ENCODE measurements at places on chromosomes 16 and 17. TPM values are rescaled to one million over a fixed set of nuclear protein-coding genes. Genes with fewer than 3 reads are reported as not detected.

The TPSD1 gene
- not detected for total RNA-seq

The ZNF276 gene
- 34.2 TPM for total RNA-seq

The ECI1 gene
- 36.5 TPM for total RNA-seq

GRCh38 chr17:63644846-63645245 is 22.6 kb downstream of the MAP3K3 start:
- DNase-seq: no peak

DNA sequence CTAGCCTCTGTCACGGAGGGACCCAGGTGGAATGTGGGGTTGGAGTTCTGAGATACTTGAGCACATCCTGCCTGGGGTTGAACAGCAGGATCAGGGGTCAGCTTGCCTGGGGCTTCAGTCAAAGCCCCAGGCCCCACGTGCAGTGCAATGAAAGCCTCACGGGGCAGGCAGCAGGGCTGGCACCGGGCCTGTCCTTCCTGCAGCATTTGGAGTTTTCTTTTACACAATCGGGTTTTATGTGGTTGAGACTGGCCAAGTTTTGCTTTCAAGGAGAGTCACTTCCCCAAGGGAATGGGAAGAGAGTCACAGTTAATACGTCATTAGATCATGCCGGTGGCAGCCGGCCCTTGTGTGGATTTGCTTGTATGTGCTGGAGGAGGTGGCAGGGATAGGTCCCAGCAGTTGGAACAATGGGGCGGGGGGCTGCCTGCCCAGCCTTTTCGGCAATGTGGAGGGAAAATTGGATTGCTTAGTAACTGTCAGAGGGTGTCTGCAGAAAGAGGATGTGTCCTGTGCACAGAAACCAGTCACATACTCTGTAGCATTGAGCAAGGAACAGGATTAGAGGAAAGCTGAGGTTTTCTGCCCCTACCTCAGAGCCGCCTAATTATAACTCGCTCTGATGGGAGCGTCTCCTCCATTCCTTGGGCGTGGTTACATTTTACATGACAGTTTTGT is 4.5 kb downstream of the RMI2 start:
- no peak for DNase-seq

DNA sequence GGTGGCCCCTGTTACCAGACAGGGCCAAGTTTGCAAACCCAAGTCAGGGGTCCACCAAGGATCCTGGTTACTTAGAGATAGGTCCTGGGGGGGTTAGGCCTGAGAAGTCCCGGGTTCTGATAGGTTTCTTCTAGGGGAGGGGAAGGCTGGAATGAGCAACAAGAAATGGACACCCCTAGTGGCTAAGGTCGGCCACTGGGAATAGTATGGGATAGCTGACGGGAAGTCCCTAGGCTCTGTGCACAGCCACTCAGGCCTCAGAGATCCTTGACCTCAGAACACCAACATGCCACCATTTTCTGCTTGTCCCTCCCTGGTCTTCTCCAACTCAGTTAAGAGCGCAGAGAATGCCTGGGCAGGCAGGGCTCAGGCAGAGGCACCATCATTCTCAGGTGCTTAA is 13.4 kb downstream of the TK2 start:
- DNase-seq: no peak

GRCh38 chr17:332558-333322 is 19.9 kb downstream of the RPH3AL start:
- DNase-seq: no peak

GRCh38 chr16:84740596-84741116 is 40.9 kb downstream of the USP10 start:
- DNase-seq: no peak

- no peak for DNase-seq
Measured at GRCh38 chr16:89040391-89040790, 53.3 kb upstream of the ACSF3 start.

DNA sequence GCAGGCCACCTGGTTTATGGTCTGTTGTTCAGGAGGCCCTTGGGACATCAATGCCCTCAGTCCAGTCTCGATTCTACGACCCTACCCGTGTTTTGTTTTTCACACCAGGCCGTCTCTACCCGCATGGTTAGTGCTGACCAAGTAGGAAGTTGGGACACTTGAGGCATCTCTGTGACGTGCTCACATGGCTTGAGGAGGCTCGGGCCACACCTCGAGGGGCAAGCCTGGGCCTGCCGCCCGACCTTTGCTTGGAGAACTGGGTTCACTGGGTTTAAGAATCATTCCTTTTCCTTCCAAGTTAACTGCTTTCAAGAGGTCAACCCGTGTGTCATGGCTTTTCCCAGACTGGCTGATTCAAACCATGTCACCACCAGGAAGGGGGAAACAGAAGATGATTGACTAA is 86.8 kb downstream of the CMIP start:
- no peak for DNase-seq

DNA sequence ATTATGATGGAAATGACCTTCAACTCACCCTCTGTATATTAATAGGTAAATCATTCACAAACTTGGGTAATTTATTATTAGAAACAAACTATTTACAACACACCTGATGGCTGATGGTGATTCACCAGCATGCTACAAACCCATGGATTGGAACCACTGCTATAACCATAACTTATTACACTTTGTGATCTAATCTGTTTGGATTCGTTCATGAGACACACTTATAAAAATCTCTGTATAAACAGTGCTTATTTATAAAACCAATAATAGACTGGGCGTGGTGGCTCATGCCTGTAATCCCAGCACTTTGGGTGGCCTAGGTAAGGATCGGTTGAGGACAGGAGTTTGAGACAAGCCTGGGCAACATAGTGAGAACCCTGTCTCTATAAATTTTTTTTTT is 16.0 kb downstream of the SMIM36 start:
- no peak for DNase-seq

DNA sequence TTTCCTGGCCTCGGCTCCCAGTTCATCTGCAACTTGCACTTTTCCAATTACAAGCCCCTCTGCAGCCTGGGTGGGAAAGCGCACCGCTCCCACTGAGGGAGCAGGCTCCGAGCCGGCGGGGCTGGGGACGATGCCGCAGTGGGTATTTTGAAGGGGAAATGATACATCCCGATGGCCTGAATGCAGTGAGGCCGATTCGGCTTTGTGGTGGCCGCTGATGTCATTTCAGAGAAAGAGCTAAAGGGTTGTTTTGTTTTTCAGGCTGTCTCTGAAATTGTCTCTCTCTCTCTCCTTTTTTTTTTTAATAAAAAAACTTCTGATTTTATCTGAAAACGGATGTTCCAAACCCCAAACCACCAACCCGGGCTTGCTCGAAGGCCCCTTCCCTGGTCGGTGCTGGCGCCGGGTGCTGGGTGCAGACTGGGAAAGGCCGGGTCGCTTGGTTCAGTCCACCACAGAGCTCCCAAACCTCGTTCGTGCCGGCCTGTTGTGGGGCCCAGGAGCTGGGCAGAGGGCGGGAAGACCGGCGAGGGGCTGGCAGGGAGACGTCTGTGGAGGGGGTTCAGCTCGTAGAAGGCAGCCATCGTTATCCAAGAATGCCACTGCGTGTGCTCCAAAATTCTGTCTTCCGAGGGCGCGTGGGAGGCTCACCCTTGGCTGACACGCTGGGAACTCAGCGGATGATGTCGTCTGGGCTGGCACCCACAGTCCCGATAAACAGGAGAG is 102.8 kb downstream of the FOXL1 start:
- no peak for DNase-seq

DNA sequence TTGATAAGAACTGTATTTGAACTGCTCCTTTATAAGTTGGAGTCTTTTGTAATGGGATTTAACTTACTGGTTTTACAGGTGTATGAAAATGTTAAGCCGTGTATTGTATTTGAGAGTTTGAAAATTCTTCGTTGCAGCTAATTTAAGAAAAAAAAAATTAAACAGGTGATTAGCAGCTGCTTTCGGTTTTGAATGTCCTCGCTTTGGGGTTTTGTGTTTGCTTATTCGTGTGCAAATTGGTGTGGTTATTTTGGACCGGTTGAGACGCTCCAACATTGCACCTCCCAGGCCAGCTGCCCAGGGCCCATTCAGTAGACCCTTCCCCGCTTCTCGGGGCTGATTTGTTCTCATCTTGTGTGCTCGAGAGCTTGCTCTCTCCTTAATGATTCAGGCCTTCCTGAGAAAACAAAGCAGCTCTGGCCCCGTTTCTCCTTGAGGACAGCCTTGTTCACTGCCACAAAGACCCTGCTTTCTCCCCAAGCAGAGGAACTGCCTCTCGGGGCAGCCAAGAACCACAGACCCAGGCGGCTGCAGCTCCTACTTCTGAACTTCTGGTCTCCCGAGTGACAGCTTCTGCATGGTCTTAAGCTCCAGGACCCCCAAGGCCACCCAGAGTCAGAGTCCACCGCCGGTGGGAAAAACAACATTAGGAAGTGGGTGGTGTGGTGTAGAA is 100.5 kb downstream of the MSI2 start:
- no peak for DNase-seq

DNA sequence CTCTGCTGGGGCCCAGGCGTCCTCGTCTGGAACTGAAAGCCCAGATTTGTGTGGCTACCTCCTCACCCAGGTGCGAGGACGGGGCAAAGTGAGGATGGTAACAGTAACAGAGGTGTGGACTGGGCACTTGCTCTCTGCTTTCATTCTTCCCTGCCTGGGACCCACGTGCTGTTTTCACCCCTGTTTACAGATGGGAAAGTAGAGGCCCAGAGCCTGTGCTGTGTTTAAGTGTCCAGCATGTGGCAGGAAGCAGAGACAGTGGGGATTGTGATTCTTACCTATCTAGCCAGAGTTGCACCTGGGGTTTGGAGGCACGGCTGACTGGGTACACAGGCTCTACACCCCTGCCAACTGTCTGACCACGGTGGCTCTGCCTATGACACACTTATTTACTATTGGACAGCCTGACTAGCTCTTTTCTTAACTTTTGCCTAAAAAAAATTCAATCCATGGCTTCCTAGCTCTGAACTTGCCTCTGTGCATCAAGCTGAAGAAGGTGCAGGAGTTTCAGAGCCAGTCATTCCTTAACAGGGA is 155.4 kb downstream of the CLEC16A start:
- DNase-seq: no peak

GRCh38 chr16:6682142-6682811 is 650.4 kb upstream of the RBFOX1 start:
- no peak for DNase-seq

DNA sequence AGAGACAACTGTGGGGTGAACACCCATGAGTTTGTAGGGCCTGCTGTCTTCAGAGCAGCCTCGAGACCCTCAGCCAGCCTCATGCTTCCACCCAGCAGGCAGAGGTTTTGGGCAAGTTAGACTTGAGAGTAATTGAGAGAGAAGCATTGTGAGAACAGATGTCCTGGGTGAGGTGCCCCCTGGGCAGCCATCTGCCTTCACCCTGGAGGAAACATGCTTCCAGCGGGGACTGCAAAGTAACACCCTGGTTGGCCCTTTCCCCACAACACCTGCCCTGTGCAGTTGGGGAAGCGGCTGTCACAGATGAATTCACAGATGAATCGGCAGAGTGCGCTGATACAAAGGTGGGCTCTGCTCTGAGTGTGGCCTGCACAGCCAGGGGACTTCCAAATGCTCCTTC is 23.4 kb downstream of the ATPAF2 start:
- DNase-seq: no peak

GRCh38 chr16:67150833-67151396 is at the start of gene B3GNT9:
B3GNT9 (minus strand) TSS chr16:67150998; CDS start chr16:67150485, 513 bp downstream.
- no peak for DNase-seq

GRCh38 chr16:1108299-1109252 is 12.5 kb upstream of the C1QTNF8 start:
- DNase-seq: no peak

Measured in activated T-helper 1 cell treated with anti-CD3 and anti-CD28 coated beads, Interleukin-12 subunit alpha, Interleukin-12 subunit beta, Interleukin-2, Interleukin-4 antibody, amounts not matched to agents 30 ng/mL and 10 ng/mL and 1 ng/mL, durations not matched to agents 14 hours and 24 hours and 36 hours (primary cell).